ENCODE measurements at places on chromosomes 7 and 10.

GRCh38 chr10:46216836-46217751 is 69.7 kb upstream of the ANTXRL start:
- no peak for DNase-seq

- no peak for DNase-seq
Measured at GRCh38 chr10:58335306-58336005, 650 bp downstream of the UBE2D1 start.

DNA sequence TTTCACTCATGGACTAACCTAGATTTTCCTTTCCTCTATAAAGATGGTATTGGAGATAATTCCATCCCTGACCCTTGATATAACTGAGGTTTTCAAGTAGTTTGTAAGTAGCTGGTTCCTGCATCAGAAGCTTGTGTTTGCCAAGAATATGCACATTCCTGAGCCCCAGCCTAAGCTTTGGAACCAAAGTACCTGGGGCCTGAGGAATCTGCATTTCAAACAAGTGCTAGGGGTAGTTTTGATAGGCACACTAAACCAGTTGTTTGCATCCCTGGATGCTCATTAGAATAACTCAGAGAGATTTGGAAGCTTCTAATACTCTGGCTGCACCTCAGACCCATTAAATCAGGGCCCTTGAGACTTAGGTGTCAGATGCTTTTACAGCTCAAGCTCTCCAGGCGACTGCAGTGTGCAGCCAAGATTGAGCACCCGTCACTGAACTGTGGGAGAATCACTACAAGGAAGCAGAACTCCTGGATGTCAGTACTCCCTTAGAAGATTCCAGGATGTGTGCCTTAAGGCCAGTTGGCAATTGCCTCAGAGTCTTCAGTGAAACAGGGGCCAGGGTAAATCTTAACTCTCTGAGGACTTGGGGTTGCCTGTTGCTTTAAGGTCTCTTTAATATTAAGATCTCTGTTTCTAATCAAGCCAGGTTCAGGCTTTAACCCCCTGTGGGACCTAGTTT is 565.0 kb downstream of the REEP3 start:
- no peak for DNase-seq

DNA sequence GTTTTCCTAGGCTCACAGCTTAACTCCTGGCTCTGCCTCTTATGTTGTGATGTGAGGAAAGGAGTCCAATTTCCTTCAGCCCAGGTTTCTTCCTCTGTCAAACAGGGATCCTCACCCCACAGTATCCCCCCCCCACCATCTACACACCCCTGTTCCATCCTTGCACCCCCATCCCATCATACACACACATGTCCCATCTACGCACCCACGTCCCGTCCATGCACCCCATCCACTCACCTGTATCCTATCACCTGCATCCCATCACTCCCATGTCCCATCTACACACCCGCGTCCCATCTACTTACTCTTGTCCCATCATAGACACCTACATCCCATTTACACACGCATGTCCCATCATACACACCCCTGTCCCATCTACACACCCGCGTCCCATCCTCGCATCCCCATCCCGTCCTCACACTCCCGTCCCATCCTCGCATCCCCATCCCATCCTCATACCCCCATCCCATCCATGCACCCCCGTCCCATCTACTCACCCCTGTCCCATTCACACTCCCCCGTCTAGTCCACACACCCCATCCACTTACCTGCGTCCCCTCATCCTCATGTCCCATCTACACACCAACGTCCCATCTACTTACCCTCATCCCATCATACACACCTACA is 117.3 kb downstream of the TRRAP start:
- no peak for DNase-seq

DNA sequence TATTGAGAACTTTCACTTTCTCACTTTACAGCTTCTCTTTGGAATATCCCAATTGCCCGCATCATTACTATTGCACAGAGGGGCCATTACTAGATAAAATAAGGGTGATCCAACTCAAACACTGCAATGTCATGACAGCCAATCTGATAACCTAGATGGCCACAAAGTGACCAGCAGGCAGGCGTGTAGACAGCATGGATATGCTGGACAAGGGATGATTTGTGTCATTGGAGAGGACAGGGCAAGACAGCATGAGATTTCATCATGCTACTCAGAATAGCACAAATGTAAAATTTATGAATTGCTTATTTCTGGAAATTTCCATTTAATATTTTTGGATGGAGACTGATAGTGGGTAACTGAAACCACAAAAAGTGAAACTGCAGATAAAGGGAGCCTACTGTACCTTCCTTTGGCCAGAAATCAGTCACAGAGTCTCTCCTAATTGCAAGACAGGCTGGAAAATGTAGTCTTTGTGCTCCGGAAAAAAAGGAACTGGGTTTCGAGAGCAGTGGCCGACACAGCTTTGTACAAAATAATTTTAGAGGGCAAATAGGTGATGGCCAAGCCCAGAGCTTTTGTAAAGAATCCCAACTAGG is 6.1 kb upstream of the GSDME start:
- DNase-seq: no peak

GRCh38 chr7:74657692-74658177 is at the start of gene GTF2I:
GTF2I (plus strand) TSS chr7:74657718; CDS start chr7:74689129, 31,411 bp downstream.
- no peak for DNase-seq

- DNase-seq: no peak
Measured at GRCh38 chr7:42145539-42145938, 91.5 kb downstream of the GLI3 start.

DNA sequence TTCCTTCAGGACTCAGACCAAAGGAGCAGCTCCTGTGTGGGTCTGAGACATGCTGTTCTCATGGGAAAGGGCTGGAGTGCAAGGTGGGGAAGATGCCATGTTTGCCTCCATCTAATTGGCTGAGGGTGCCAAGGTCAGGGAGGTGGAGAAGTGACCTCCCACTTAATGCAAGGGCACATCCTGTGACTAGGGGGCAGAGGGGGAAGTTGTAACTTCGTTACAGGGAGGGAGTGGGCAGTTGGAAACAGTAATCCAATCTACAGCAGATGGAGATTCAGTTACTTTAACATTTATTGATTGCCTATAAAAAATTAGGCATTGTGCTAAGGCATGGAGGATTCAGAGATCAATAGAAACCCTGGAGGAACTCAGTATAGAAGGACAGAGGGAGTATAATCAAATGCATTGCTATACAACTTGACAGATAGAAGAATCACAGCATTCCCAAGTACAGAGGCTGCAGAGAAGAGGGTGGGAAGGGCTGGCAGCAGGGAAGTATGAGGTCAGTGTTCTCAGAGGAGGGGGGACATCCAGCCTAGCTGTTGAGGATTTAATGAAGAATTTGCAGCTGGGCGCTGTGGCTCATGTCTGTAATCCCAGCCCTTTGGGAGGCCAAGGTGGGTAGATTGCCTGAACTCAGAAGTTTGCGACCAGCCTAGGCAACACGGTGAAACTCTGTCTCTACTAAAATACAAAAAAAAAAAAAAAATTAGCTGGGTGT is 75.9 kb downstream of the CCNY start:
- DNase-seq: no peak

- no peak for DNase-seq
Measured at GRCh38 chr10:62972103-62972502, 155.9 kb upstream of the EGR2 start.

GRCh38 chr10:79627075-79627474 is 16.3 kb downstream of the SFTPA1 start:
- peak; percentile 32 for DNase-seq

DNA sequence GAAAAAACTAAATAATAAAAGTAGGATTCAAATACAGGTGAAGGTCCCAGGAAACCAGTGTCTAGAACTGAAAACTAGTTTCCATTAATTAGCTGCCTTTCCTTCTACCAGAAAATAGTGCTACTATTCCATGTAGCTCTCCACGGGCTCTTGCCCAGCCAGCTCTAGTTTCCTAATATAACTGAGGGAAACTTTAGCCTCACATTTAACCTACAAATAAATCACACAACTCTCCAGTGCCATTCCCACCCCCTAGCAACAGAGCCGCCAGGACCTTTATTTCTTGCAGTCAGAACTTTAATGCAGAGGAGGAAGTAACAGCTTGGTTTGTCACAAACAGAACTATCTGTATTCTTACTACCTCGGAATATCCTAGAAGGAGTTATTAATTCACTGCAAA is 10.3 kb downstream of the TOMM7 start:
- no peak for DNase-seq

DNA sequence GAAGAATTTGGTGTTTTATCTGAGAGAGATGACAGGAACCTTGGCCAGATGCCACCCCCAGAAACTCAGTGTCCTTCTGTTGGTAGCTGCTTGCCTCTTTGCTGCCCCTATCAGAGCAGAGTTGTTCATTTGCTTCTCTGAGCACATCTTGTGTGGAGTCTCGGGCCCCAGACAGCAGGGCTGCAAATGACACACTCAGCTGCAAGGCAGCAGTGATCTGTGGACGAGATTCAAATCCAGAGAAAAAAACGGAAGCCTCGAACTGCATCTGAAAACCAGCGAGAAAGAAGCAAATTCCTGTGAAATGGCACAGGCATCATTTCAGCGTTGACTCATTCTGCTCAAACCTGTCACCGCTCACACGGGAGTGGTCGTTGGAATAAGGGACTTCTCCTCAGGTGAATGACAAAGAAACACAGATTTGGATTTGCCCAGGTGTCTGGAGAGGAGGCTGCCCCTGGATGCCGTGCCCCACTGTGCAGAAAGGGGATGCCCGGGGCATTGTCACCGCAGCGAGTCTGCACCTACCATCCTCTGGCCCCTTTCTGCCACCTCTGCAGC is 144.7 kb downstream of the PFKFB3 start:
- no peak for DNase-seq

- no peak for DNase-seq
Measured at GRCh38 chr10:96556003-96556402, 30.8 kb downstream of the TM9SF3 start.

- peak; percentile 78 for DNase-seq
Measured at GRCh38 chr10:3486346-3487065, 298.5 kb downstream of the KLF6 start.

DNA sequence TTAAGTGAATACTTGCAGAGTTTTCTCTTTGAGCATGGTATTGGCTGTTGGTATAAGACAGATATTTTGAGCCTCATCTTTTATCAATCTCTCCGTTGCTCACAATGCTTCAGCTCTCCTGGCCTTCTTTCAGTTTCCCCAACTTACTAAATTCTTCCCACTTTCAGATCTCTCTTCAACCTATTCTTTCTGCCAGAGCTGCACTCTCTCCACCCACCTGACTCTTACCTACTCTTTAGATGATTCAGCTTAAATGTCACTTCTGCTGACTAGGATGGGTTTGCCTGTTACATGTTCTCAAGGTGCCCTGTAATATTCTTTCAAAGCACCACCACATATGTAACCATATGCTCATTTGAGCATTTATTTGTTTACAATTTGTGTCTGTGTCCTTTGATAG is 1.6 kb downstream of the EXOSC1 start:
- DNase-seq: no peak

- no peak for DNase-seq
Measured at GRCh38 chr7:100791881-100792666, 35.2 kb downstream of the EPHB4 start.

- no peak for DNase-seq
Measured at GRCh38 chr10:125233726-125234125, 73.4 kb upstream of the CTBP2 start.

All from NCI-H774 (cell line).